AG04449 (cell line): ENCODE measurements at places on chromosomes 13 and 19.

DNA sequence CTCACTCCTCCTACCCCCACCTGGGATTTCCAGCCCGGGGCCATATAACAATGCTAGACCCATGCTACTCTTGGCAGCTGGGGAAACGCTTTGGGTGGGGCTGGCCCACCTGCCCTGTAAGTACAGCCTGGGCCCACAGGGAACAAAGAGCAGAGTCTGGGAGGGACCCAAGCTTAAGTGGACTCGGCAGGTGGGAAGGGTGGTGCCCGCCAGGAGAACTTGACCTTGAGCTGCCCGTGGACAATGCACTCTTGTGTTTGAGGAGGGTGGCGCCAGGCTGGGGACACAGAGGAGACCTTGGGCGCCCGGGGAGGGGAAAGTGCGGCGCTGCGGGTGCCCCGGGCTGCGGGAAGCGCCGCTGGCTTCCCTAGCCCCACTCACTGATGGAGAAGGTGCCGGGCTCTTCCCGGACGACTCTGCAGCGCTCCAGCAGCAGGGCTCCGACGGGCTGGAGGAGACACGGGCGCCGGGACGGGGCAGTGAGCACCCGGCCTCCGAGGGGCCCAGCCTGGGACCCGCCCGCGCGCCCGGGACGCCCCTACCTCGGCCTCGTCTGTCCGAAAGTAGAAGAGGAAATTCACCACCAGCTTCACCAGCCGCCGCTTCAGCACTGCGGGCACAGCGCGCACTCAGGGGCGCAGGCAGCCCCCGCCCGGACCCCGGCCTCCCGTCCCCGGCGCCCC lies 607 bp downstream of the PLEKHJ1 start:
- DNase-seq: no peak

DNA sequence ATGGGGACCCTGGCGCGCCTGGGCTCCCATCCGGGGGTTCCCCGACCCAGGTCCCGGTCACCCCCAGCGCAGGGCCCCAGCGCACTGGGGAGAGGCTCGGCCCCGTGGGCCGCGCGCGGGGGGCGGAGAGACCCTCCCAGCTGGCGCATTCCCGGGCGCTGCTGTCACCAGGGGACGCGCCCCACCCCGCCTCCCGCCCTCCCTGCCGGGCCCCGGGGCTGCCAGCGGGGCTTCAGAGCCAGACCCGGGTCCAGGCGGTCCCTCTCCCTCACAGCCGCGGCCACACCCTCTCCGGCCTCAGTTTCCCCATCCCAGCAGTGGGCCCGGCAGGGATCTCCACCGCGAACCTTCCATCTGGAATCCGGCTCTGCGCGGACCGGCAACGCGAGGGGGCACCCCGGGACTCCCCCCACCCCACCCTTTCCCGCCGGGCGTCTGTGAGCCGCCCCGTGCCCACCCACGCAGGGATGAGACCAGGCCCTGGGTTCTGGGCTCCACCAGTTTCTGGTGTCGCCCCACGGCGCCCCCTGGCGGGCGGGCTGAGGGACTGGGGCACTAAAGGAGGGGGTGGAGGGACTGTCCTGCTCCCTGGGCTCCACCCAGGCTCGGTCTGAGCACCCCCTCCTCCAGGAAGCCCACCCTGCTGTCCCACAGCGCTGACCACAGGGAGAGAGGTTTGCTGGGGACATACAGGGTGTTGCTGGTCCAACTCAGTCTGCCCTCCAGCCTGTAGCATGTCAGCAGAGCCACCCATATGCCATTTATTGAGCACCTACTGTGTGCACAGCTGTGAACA lies 878 bp upstream of the ADAMTSL5 start:
- no peak for DNase-seq

GRCh38 chr19:31054430-31054829 lies 294.8 kb downstream of the TSHZ3 start:
- DNase-seq: peak; percentile 5

GRCh38 chr19:44596428-44597130 lies 16.8 kb upstream of the IGSF23 start:
- no peak for DNase-seq

DNA sequence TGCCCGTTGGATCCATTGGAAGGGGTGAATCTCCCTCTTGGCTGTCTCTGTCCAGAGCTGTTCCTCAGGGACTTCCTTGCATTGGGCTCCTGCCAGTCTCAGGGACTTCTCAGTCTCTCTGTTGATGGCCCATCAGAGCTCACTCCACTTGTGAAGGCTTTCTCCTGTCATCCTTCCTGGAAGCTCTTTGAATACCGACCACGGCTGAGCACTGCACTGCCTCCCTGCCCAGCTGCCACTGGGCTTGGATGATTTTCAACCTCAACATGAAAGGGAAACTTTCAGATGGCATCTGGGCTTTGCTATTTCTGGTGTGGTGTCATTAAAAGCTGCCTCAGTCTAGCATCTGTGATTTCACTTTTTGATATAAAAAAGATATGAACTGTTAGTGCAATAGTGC lies 66.1 kb upstream of the ANKRD10 start:
- no peak for DNase-seq

GRCh38 chr19:1587872-1588271 lies 4.8 kb downstream of the MBD3 start:
- no peak for DNase-seq

DNA sequence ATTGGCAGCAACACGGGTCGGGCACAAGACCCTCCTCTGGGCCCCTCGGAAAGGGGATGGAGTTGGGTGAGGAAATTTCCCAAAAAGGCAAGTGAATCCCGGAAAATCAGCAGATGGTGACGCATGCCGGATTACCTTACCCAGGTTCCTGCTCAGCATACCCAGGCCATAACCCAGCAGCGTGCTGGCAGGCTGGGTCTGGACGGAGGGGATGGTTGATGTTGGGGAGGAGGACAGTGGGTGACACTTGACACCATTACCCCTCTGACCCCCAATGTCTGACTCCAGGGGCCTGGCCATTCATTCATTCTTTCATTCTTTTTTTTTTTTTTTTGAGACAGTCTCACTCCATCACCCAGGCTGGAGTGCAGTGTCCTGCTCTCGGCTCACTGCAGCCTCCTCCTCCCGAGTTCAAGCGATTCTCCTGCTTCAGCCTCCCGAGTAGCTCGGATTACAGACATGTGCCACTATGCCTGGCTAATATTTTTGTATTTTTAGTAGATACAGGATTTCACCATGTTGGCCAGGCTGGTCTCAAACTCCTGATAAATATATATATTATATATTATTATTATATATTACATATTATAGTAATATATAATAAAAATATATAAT lies 799 bp downstream of the PVR start:
- no peak for DNase-seq

DNA sequence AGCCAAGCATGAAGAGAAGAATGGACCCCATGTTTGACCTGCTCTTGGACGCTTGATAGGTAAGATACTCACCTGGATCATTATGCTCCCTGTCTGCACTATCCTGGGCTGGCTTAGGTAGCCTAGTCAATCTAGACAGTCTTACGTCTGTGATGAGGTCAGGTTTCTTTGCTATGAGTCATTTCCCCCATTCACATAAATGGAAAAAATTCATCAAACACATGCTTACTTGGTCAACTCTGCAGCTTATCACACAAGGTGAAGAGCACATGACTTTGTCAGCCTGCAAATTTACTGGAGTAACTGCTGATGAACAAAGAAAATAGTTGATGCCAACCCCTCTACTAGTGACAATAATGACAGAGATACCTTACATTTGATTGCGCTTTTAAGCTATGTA lies 170.0 kb downstream of the NUFIP1 start:
- DNase-seq: peak; percentile 45

DNA sequence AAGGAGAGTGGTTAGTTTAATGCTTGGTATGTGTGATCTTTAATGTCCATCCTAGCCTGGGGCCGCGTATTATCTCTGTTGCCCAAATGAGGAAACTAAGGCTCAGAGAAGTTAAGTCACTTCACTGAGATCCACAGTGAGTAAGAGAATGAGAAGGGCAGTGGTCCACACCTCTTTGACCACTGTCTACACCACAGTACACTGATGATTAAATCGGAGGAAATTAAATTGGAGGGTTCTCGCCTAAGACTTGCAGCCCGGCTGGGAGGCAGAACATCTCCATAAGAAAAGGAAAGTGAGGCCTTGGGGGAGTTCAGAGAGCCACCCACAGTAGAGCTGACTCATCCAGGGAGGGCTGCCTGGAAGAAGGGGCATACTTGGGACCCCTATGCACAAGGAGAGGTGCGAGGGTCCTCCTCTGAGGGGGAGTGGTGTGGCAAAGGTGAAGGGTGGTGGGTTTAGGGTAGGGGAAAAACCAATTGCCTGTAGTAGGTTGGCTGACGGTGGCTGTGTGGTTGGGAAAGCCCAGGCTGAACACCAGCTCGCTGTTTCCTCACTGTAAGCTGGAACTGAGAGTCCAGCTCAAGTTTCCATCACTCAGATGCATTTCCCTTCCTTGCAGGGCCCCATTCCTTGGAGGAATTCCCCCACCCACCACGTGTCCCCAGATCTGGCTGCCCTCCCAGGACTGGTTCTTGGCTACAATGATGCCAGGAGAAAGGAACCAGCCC lies 15.0 kb upstream of the DHRS12 start:
- no peak for DNase-seq

- DNase-seq: no peak
Observed at GRCh38 chr13:61138857-61139256, 276.8 kb downstream of the PCDH20 start.

DNA sequence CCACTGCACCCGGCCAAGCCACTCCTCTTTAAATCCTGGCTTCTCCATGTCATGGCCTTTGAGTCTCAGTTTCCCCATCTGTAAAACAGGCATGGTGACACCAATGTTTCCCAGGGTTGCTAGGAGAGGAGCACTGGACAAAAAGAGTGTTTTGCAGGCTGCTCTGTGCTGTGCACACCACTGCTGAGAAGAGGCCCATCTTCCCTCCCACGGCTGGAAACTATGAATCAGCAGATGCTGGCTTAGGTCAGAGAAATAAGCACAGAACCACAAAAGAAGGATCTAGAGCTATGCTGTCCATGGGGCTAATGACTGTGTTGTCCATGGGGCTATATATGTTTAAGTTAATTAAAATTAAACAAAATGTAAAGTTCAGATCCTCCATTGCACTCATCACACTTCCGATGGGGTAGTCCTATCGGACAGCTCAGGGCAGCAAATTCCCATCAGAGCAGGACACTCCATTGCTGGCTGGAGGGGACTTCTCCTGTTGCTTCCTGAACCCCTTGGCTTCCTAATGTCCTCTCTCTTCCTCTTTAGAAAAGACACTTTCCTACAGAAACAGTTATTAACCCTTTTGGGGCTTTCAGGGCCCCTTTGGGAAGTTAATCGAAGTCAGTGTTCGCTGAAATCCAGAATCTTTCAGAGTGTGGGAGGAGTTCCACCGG lies 37.1 kb downstream of the TSHZ3 start:
- peak; percentile 41 for DNase-seq

GRCh38 chr13:114319441-114319913 lies 5.2 kb downstream of the CHAMP1 start:
- peak; percentile 73 for DNase-seq

DNA sequence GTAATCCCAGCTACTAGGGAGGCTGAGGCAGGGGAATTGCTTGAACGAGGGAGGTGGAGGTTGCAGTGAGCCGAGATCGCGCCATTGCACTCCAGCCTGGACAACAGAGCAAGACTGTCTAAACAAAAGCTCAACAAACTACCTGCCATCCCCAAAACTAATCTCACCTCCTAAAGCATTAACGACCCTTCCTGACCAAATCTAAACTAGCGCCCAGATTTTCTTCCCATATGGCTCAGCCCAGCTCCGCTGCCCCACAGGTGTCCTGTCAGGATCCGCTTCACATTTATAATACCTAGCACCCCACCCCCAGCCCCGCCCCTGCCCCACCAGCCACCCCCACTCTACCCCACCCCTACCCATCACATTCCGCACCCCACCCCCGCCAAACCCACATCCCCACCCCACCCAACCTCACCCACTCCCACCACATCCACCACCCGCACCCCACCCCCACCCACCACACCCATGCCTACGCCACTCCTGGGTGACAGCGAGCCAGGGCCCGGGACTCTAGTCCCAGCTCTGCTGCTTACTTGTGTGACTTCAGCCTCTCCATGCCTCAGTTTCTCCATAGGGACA lies 599 bp downstream of the C19orf12 start:
- DNase-seq: no peak

DNA sequence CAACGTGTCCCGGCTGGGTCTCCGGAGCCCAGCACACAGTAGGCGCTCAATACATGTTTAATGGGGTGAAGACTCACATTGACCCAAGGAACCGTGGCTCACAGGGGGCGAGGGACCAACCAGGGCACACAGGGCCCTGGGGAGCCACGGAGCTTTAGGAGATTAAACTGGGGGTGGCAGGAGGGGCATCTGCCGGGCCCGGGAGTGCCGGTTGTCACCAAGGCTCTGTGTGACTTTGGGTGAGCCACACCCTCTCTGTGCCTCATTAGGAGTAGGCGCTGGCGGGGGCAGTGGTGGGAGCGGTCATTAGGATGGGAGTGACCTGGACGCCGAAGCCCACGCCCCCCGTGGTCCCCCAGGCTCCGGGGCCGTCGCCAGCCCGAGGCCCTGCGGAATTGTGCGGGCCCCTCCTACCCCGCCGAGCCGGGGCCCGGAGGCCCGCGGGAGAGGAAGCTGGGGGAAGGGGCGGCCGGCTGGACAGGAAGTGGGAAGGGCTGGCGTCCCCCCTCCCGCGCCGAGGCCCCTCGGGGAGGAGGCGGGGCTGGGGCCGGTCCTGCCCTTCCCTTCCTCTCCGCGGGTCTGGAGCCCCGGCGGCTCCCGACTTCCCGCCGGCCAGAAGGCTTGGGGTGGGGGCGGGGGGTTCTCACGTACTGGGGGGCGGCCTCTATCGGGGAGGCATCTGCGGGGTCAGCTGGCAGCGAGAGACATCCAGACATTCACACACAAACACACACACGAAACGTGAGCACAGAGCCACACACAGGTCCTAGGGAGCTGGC lies 1.8 kb upstream of the SSBP4 start:
- DNase-seq: no peak

DNA sequence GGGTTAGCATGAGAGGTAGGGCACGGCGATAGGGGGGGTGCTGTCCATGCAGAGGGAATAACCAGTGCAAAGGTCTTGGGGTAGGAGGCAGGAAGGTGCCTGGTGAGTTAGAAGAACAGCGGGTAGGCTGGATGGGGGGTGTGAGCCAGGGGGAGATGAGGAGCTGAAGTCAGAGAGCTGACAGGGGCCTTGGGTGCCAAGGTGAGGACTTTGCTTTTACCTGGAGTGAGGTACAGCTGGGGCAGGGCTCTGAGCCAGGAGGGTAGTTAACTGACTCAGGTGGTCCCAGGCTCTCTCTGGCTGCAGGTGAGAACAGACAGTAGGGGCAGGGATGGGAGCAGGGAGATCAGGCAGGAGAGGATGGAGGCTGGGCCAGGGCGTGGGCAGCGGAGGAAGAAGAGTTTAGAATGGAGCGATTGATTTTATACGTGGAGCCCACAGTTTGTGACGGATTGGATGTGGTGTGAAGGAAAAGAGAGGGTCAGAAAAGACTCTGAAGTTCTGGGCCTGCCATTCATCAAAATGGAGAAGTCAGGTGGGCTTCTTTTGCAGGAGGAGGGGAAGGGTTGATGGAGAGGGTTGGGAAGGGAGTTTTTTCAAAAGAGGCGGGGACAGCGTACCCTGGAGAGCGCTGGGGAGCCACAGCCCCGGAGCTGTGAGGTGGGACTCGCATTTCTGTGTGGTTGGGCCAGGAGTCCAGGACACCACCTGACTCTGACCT lies 1.2 kb upstream of the GRAMD1A start:
- DNase-seq: no peak
